Effector CD4-positive, alpha-beta T cell (primary cell): ENCODE measurements at places on chromosomes 6 and 20.

DNA sequence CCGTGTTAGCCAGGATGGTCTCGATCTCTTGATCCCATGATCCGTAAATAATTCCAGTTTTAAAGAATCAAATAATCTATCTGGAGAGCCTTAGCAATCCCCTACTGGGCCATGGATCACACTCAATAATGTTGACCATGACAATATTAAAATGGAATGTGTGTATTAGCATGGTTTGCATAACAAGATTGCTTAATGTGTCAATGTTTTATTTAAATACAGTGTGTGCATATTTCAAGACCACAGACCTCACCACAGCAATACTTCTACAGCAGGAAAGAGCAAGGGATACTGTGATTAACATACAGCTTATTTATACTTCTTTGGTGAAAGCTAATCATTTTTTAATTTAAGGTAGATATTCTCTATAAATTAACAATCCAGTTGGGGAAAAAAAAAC is 470.4 kb downstream of the TFAP2B start:
- no peak for DNase-seq

GRCh38 chr6:37207903-37208456 is 38.0 kb downstream of the PIM1 start:
- peak; percentile 86 for DNase-seq

DNA sequence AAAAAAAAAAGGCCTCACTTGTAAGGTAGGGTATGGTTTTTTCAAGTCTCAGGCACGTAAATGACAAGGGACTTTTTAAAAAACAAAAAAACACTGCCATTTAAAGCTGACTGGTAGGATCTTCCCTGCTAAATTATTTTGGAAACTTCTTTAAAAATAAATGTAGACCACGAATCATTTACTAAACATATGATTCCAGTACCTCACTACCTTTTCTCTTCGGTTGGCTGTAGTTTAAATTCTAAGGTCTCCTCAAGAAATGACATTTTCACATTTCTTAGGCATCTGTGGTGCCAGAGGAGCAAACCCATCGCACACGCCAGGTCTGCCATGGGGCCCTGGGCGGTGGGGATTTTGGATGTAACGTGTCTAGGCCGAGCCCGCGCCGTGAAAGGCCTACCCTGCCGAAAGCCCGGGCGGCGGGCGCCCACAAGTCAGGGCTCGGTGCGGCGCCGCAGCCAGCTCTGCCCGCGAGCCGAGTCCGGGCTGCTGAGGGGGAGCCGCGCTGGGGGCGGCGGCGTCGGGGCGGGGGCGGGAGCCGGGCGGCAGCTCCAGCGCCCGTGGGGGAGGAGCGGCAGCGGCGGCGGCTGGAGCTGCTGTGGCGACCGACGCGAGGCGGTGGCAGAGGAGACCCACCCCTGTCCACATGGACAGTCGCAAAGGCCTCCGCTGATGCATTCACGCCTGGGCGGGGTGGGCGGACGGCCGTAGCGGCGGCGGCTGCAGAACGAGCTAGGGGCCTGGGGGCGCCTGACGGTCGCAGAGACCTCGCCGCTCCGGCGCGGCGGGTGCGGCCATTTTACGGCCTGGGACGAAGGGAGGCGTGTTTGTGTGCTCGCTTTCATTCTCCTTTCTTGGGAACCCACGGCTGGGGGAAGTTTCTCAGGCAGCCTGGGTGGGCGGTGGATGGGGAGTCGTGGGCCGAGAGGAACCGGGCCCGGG is at the start of gene SENP6:
Gene SENP6, plus strand, starts transcription at position 577 of the 942 bp plus-strand sequence. CDS start 645 bp downstream, outside the sequence.
- DNase-seq = peak; percentile 60

- DNase-seq = no peak
Observed at GRCh38 chr6:1619098-1619672, 9.5 kb downstream of the FOXC1 start.

DNA sequence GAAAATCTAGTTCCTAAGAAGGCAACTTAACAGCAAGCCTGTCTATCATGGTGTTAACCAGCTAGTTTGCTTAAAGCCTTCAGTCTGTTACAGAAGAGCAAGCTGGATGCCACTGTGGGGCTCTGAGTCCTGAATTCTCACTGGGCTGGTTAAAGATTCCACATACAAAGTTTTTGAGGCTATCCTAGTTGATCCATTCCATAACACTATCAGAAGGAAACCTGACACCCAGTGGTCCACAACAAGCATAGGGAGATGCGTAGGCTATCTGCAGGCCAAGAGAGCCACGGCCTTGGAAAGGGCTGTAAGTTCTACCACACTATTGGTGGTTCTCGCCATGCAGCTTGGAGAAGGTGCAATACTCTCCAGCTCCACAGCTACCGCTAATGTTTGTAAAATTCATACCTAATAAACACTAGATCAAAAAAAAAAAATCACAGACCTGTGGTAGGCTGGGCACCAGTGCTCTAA is 420 bp upstream of the MCCD1 start:
- no peak for DNase-seq

DNA sequence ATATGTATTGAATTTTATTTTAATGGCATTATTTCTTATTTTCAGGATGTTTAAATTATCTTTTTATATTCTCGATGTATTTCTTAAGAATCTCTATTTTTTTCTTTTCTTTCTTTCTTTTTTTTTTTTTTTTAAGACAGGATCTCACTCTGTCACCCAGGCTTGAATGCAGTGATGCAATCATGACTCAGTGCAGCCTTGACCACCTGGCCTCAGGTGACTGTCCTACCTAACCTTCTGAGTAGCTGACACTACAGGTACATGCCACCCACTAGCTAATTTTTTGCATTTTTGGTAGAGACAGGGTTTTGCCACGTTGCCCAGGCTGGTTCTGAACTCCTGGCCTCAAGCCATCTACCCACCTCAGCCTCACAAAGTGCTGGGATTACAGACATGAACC is 143.8 kb upstream of the LAMA2 start:
- no peak for DNase-seq

DNA sequence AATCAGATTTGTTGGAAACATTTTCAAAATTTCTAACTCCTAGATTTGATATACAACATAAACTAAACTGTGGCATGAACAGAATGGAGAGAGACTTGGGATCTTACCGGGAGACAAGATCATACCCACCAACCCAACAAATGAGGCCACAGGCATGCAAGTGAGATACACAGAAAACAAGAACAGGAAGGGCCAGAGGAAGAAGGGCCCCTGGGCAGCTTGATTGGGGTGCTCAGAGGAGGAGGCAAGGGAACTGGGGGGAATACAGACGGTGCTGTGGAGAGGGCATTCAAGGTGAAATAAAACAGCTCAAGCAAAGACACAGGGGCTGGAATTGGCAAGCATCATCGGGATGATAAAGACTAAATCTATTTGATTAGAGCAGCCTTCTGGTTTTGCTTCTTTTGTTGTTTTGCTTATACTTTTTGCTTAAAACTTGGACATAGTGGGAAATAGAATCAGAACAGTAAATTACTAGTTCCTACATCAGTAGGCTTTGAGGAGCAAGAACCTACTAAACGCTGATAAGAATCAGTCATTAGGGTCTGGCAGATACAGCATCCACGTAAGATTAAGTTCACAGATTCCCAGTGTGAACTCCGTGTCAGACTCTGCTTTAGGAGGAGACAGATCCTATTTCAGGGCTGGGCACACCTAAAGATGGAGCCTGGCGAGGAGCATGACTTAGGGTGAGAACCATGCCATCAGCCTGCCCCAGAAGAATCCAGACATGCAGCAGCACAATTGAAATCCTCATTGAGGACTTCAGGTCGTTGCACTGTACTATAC is 3.5 kb upstream of the RAMACL start:
- DNase-seq = no peak

- DNase-seq = no peak
Observed at GRCh38 chr6:53758496-53758895, 36.3 kb upstream of the LRRC1 start.

DNA sequence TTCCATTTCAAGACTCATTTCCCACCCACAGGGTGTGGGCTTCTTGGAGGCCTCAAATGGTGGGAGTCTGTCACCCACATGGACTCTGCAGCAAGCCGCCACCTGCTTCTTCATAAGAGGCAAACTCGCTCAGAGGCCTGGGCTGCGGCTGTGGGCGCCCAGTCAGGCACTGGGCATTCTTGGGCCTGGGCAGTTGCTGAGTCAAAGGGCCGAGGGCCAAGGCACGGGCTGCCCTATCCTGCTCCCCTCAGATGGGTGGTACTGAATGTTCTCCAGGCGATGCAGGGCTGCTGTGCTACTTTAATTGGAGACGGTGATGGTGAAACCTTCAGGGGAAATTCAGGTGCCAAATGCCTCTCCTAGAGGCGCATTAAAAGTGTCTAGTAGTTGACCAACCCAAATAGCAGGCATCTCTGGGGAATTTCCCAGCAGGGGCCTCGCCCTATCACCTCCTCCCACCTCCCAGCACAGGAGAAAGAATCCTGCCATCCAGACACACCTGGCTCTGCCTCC is 57.9 kb downstream of the MAFB start:
- DNase-seq = no peak

DNA sequence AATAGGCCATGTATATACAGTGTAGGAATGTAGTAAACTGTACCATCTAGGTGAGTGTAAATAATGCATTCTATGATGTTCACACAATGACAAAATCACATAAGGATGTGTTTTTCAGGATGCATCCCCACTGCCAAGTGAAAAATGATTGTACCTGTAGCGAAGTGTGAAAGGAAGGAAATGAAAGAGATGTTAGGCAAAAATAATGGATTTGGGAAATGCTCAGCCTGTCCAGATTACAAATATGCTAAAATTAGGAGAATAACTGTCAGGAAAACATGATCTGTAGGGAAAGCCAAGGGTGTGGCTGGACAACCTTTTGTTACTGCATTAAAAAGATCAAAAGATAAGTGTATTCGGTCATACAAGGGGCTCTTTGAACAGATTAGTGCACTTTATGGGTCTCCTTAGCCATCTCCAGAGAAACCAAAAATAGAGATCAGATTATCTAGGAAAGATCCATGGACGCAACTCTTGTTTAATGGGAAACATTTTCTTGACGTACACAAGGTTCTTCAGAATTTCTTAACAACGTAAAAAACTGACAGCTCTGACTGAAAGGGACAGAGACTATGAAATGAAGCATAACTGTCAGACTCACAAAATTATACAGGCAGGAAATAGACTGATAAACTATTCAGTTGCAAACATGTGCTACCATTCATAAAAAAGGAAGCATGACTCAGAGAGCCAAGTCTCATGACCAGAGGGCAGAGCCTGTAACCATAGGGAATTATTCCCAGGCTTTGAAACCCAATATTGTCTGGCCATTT is 253.6 kb upstream of the RAB32 start:
- DNase-seq = no peak

- no peak for DNase-seq
Observed at GRCh38 chr6:151001387-151002056, 136.0 kb downstream of the MTHFD1L start.

GRCh38 chr6:159807150-159807858 is 7.2 kb downstream of the PNLDC1 start:
- no peak for DNase-seq
